Brain pericyte (primary cell): ENCODE measurements at places on chromosomes 5 and 9.
A peak's percentile ranks its signal among the peaks of the same experiment; 100 is the strongest.

- DNase-seq, result no peak
Observed at GRCh38 chr9:19057033-19057432, 7.8 kb downstream of the RRAGA start.

- no peak for DNase-seq
Observed at GRCh38 chr5:2178528-2178927, 295.8 kb upstream of the IRX4 start.

GRCh38 chr5:67516948-67517565 is 320.5 kb upstream of the CD180 start:
- peak; percentile 34 for DNase-seq

- DNase-seq, result no peak
Observed at GRCh38 chr5:172383191-172383802, 71.0 kb downstream of the SH3PXD2B start.

DNA sequence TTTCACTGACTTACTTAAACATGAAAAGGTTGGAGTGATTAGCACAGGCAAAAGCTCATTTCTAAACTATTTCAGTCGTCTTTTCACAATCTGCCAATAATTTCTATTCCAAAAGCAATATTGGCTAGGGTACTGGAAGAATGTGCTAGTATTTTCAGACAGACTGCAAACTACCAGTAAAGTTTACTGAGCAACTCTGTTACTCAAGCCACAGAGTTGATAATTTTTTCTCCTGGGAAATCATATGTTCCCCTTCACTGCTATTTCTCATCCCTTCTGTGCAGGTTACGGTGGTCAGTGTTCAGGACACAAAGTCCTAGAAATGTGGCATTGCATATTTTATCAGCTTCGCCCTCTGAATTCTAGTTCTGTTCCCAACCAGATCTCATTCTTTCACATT is 343.3 kb upstream of the TNC start:
- no peak for DNase-seq

DNA sequence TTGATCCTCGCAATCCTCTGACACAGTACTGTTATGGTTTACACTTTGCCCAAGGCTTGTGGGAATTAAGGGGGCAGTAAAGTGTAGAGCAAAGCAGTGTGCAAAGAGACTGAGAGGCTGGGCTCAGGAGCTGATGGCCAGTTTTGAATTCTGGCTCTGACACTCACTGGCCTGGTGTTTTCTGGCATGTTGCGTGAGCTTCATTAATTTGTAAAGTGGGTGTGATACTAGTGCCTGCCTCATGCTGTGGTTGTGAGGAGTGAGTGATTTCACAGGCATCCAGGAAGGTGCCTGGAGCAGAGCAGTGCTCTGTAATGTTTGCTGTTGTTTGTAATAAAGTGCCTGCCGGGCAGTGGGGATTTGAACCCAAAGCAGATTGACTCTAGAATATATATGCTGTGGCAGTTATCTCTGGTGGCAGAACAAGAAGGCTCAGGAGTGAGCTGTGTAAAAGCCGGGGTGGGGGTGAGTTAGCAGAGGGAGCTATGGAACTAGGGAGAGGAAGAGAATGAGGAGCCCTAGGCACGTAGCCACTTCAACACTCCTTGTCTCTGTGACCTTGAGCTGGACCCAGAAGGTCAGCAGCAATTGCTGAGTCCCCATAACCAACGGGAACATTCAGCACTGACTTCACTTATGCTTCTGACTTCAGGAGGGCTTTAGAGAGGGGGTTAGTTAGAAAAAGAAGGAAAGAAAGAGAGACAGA is 108.5 kb downstream of the DOCK2 start:
- no peak for DNase-seq

DNA sequence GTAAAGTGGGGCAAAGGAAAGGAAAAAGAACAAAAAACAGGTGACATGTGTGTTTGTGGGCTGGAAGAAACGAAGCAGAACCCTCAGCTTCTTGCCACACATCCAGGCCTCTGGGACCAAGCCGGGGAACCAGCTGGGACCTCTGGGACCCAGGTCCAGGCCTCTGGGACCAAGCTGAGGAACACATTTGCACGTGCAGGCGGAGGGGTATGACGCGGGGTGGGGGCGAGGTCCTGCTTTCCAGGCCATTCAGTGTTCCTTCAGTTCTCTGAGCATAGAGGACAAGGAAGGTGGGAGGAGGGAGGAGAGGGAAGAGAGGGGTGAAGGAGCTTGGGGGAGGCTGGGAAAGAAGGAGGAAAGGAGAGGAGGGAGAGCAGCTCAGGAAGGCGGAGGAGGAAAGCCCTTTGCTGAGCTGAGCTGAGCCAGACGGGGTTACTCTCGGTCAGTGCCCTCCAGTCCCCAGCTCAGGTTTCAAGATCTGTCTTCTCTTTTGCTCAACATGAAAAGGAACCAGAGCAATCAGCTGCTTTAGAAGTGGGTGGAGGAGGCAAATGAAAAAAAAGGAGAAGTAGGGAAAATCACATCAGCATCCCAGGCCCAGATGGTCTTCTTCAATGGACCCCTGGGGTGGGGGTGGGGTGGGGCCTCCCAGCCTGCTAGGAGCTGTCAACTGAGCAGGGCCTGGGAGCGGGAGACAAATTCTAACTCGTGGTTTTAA is 59.1 kb downstream of the ABCA1 start:
- peak; percentile 68 for DNase-seq

DNA sequence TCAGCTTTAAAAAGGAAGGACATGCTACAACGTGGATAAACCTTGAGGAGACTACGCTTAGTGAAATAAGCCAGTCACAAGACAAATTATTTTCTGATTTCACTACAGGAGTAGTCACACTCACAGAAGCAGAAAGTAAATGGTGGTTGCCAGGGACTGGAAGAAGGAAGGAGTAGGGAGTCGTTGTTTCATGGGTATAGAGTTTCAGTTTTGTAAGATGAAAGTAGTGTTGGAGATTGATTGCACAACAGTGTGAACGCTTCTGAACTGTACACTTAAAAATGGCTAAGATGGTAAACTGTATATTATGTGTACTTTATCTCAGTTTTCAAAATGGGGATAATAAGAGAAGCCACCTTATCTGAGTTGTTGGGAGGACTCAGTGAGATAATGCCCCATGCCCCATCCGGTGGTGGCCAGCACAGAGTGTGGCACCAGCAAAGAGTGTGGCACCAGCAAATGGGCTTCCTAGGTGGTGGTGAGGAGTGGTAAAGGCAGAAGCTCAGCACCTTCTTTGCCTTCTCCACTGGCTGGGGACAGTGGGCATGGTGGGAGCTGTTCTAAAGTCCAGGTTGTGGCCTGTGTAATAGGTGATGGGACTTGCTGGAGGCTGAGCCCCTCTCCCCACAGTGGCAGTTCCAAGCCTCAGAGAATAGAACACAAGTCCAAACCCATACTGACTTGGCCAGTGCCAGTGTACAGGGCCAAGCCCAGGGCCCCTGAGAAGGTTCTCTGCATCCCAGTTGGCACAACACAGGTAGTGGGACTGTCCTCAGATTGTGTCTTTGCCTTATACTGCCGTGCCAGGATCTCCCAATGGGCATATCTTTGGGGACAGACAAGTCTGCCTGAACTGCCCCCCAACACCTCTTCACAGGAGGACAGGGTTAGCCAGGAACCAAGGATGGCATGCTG is 4.4 kb downstream of the SLC22A4 start:
- no peak for DNase-seq

- no peak for DNase-seq
Observed at GRCh38 chr5:103237778-103238177, 20.8 kb upstream of the MACIR start.

GRCh38 chr9:79695531-79696175 is 123.9 kb downstream of the TLE4 start:
- no peak for DNase-seq
